ENCODE measurements at places on chromosomes 6 and 20.

- DNase-seq: no peak
These were observed 106.5 kb downstream of the THEMIS start for GRCh38 chr6:127794405-127794804.

DNA sequence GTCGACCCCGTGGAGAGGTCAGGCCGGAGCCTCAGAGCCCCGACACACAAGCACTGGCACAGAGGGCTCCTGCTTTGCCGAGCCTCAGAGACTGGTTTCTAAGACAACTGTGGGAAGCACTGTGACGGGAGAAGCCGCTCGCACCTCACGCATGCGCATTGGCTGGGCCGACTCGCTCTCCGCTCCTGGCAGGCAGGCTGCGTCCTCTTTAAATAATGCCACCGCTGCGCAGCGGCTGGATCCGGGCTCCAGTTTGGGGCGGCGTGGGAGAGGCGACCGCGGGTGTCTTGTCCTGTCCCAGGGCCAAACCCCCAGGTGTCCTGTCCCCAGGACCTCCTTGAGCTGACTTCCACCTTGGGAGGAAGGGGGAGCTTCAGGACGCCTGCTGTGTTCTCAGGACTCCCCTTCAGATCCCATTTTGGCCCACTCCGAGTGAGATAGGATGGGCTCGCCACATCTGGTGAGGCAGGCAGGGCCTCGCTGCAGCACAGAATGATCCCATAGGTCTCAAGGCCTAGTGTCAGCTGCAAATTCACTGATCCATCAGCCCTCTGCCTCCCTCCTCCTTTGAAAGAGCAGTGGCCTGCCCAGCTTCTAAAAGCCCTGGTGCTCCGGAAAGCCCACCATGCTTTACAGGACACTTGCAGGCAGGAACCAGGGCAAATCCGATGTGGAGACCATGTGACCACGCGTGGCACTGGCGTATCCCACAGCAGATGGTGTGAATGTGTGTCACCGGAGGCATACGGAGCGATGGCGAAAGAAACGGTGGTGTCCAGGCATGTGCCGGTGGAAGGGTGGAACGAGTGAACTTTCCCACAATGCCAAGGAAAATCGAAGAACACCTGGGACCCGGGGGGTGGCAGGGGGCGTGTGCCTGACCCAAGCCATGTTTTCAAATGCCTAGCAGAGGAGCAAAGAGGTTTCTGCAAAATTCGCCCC, 169.3 kb upstream of the ZNF337 start:
- DNase-seq: peak; percentile 34

GRCh38 chr20:59463541-59463940, 140.8 kb upstream of the PHACTR3 start:
- no peak for DNase-seq

GRCh38 chr6:163414117-163414945, at the start of gene QKI:
TSS of gene QKI (plus strand) at chr6:163414718. CDS start at chr6:163415194, 476 bp downstream.
- peak; percentile 75 for DNase-seq

GRCh38 chr6:30882759-30883684, 1.3 kb upstream of the DDR1 start:
- no peak for DNase-seq

DNA sequence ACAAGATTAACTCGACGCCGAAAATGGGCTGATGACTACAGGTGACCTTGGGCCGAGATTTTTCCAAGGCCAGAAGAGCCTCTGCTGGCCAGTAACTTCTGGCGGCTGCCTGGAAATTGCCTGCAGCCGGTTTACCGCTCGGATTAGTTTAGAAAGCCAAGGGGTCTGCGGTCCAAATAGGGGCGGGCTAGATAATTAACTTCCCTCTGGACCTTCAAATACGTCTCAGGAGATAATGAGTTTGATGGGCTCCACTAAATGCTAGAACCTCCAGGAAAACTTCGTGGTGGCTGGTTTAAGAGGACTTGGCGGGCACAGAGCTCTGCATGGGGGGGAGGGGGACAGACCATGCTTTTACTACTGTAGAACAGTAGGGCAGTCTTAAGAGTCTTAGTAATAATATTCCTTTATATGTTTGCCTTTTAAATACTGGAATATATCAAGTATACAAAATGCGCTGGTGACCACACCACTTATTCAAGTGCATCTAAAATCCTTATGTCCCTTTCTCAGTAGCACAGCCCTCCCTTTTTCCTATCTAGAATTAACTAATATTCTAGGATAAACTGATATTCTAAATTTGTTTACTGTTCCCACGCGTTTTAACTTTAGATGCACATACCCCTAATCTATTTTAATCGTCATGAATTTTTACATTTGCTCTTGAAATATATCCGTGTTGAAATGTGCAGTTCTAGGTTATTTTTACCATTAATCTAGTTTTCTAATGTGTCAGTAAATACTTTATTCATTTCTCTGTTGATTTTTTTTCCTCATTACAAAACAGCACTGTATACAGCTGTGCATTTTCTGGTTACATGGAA, 107.5 kb upstream of the PRSS16 start:
- no peak for DNase-seq

DNA sequence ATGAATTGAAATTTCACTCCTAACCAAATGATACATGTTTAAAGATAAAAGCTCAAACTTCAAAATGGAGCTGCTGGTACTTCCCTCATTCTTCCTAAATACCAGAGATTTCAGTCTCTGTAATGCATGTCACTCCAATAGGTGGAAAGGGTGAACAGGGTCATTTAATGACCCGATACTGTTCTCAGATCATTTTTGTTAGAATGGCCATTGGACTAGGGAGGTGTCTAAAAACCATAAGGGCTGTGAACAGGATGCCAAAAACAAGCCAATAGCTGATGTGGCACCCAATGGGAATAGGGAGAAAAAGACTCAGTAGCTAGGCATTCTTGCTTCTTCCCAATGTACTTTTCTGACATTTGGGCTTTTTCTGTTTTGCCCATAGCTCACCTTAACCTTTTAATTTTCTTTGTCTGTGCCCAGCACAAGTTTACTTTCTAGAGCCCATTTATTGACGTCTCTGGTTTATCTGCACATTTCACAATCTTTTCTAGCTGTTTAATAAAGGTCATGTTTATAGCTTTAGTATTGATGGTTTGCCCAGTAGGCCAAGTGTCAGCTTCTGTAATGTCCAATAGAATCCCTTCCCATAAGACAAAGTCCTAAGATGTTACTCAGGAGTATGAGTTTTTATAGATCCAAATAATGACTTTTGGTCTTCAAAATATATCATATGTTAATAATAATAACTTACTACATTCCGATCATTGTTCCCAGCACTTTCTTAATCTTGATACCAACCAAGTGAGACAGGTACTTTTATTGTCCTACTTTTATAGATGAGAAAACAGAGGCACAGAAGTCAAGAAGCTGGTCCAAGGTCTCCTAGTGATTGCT, 24.3 kb upstream of the FLRT3 start:
- no peak for DNase-seq

DNA sequence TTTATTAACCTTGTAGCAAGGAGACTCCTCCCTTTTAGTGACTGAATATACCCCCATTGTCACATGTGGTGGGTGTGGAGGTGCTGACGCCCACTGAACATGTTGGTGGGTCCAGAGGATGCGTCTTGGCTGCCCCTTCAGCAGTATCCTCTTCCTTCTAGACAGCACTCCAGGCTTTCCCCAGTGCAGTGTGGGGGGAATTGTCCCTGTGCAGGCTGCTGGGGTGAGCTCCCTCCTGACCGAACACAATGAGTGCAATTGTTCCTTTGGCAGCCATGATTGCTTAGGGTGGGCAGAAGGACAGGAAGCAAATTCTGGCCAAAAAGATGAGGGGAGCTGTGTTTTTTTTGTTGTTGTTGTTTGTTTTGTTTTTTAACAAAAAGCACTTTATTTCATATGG, 209.3 kb upstream of the PDE10A start:
- no peak for DNase-seq

All from activated CD8-positive, alpha-beta memory T cell treated with anti-CD3 and anti-CD28 coated beads for 1 hour (primary cell).